CD4-positive, alpha-beta memory T cell (primary cell): ENCODE measurements at places on chromosomes 5 and 9. TPM values are rescaled to one million over a fixed set of nuclear protein-coding genes. Genes with fewer than 3 reads are reported as not detected.

GRCh38 chr9:846852-847251, 5.4 kb downstream of the DMRT1 start:
- DNase-seq = no peak

The HAVCR1 gene
- 0.91 TPM for polyA plus RNA-seq

The HAPLN1 gene
- polyA plus RNA-seq = not detected

- no peak for DNase-seq
These were observed 332.9 kb upstream of the CCNG1 start for GRCh38 chr5:163104464-163104863.

GRCh38 chr9:130118841-130119518, 53.2 kb upstream of the NCS1 start:
- no peak for DNase-seq

DNA sequence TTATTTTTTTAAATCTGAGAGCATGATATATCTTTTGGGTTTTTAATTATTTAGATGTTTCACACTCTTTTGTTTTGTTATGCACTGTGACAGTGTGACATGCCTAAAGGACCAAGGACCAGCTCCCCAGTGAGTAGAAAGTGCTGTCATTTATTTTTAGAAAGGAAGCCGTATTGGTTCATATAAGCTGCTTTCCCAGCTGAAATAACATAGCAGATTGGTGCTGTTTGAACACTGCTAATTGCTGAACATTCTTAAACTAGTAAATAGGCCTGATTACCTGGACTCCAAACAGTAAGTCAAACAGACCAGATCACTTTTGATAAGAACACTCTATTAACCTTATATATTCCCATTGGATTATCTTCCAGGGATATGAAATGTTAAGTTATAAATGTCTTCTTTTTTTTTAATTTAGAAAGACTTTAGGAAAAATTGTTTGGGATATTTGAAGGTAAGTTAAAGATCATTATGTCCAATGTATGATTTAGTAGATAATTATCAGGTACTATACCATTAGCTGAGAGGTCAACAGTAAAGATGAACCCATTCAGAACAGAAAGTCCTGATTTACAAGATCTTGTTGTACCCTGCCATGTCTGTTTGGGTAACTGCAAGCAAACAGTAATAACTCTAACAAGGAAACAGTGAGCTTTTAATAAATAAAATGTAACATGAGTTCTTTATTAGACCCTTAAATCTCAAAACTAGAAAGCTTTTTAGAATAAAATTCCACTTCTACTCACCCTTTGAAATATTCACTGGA, 27.8 kb upstream of the ELL2 start:
- no peak for DNase-seq

The PIP5K1B gene
- not detected for polyA plus RNA-seq

The TXNDC8 gene
- not detected for polyA plus RNA-seq

- DNase-seq = no peak
These were observed 131.7 kb downstream of the PAPPA start for GRCh38 chr9:116285320-116285719.

DNA sequence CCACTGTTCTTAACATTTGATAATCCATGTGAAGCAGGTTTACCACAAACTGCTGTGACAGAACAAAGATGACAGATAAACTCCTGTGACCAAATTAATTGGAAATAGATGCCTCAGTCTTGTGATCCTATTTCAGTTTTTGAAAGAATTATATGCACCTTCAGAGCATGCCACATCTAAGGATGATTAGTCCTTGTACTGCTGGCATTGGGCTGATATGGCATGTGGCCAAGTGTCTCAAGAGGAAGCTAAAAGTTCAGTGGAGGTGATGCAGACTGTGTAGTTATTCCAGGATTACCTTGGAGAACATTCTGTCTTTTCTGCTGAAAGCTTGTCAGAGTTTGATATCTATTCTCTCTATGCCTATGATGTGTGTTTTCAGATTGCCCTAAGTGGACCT, 314.4 kb upstream of the EFNA5 start:
- no peak for DNase-seq

DNA sequence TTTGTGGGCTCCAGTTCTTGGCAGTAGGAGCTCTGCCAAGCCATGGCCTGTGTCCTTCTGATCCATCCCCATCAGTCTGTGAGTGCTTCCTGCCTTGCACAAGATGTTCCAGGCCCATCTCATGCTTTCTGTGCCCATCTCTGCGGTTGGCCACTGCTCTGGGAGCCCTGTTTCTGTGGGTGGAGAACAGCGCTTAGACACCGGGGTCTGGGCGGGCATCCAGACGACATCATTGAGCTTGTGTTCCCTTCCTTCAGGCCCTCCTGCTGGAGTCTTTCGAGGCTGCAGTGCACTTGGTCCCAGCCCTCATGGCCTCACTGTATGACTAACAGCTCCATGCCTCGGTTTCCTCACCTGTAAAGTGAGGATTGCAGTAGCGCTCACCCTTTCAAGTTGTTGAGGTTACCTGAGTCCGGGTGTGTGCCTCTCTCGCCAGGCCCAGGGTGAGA, 14.9 kb upstream of the CARD19 start:
- DNase-seq = no peak

DNA sequence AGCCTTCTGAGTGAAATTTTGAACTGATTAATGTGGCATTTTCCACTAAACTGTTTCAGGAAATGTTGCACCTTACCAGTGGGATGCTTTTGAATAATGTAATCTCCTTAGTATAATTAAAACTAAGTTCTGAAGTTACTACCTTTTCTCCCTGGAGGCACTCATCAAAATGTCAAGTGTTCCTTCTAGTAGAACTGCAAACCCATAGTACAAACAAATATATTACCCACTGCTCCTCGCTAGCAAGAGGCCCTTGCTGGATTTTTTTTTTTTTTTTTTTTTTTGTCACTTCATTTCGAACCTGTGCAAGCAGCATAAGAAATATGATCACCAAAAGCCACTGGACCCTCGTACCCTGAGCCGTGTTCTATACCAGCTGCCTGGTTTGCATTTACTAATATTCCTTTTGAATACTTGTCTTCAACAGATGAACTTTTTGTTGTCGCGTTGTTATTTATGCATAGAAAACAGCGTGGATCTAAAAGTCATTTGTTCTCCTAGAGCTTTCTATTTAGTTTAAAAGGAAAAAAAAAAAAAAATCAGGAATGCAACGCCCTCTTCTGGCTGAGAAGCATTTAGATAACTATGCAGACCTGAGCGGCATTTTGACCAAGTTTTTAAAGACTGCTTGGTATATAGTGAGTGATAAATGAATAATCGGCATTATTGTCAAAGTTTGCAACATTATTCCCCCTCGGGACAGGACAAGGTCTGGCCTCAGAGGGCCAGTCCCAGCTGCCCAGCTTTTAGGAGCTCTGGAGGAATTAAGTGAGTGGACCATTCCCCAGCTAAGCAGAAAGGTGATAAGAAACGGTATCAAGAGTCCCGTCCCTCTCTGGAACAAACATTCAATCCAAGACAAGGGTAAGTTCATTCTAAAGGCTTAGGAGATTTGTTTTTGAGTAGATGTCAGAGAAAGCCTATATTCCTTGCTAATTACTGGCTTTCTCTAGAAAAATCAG, 162.5 kb upstream of the KIF2A start:
- DNase-seq = no peak

DNA sequence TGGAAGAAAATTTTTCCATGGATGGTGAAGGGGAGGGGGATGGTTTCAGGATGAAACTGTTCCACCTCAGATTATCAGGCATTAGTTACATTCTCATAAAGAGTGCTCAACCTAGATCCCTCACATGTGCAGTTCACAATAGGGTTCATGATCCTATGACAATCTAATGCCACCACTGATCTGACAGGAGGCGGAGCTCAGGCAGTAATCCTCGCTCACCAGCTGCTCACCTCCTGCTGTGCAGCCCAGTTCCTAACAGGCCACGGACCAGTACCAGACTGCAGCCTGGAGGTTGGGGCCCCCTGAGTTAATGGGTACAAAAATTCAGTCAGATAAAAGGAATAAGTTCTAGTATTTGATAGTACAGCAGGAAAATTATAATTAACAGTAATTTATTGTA, 337.2 kb downstream of the NPR3 start:
- no peak for DNase-seq

GRCh38 chr5:51484326-51484725, 101.1 kb downstream of the ISL1 start:
- DNase-seq = no peak

- DNase-seq = no peak
These were observed 714.6 kb downstream of the SEMA5A start for GRCh38 chr5:8831251-8831650.

- no peak for DNase-seq
These were observed 172.3 kb upstream of the CDH6 start for GRCh38 chr5:31021181-31021624.

DNA sequence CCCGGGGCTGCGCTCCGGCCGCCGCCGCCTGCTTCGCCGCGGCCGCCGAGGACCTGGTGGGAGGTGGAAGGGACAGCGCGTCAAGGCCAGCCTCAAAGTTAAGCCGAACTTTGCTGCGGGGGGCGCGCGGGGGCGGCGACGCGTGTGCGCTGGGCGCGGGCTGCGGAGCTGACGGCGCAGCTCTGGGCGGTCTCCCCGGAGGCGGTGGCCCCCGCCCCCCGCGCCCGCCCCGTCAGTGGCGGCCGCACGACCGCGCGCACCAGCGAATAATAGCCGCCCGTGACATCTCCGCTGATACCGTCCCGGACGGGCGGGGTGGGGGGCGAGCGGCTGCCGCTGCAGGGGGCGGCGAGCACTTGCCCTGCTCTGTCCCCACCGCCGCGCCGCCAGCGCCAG, 579 bp upstream of the FAM78A start:
- no peak for DNase-seq

- no peak for DNase-seq
These were observed 298.0 kb upstream of the PAPPA start for GRCh38 chr9:115855458-115856133.

The CTXN3 gene
- polyA plus RNA-seq = not detected

The TNFSF15 gene
- polyA plus RNA-seq = not detected

DNA sequence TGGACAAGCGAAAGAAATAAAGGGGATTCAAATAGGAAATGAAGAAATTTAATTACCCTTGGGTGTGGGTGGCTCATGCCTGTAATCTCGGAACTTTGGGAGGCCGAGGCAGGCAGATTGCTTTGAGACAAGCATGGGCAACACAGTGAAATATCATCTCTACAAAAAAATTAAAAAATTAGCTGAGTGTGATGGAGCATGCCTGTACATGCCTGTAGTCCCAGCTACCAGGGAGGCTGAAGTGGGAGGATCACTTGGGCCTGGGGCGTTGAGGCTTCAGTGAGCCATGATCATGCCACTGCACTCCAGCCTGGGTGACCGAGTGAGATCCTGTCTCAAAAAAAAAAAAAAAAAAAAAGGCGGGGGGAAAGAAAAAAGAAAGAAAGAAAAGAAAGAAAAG, 4.0 kb upstream of the RCL1 start:
- no peak for DNase-seq
